ENCODE measurements at places on chromosomes 2 and 18.

- no peak for DNase-seq
Observed at GRCh38 chr2:218228366-218229090, 11.5 kb downstream of the ARPC2 start.

- no peak for DNase-seq
Observed at GRCh38 chr2:164046040-164046439, 310.2 kb upstream of the FIGN start.

DNA sequence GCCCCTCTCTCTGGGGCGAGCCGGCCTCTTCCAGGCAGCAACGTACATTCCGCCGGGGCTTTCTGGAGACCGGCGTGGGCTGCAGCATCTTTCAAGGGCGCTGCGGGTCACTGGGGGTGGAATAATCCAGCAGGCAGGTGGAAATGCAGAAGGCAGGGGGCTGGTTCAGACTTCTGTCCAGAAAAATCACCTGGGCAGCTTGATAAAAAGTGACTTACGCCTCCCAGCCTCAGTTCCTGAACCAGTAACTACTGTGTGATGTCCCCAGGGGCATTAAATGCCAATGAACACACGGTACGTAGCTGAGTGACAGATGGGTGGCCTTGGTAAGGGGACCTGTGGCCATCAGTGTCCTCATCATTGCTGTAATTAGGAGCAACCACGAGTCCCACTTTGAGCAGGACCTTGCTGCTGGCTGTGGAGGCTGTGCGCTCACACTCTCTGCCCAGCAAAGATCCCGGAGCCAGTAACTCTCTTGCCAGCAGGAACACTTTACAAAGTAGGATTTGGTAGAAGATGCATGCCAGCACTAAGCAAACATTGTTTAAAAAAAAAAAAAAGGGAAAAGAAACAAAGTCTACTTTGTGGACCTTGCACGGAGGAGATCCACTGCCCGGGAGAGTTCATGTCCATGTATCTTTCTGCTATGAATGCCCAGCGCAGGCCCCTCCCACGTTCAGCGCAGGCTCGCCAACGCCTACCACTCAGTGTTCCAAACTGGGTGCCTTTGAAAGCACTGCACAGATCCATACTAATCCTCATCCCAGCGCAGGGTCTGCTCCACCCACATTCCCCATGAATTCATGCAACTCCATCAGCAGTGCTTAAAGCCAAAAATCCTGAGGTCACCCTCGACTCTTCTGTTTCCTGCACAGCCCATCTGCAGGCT lies 177.3 kb downstream of the HDAC4 start:
- peak; percentile 64 for DNase-seq

- no peak for DNase-seq
Observed at GRCh38 chr2:200422071-200422470, 87.8 kb downstream of the KCTD18 start.

GRCh38 chr2:176652300-176653182 lies 383.3 kb downstream of the MTX2 start:
- DNase-seq, result no peak

DNA sequence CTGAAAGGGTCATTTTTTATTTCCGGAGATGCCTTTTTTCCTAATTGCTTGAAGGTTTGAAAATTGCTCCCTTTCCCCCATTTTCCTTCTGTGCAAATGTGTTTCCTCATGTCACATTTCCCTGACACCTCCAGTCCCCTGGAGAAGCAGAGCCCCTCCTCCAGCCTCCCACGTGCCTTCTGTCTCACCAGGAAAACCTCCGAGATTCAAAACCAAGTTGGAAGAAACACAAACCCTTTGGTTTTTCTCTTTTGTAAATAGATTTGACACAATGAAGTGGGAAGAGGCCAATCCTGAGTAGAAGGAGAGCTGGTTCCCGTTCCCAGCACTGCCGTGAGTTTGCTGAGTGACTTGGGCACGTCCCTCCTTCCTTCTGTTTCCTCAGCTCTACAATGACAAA lies 125.4 kb upstream of the MYCN start:
- DNase-seq, result no peak

GRCh38 chr2:109454765-109455394 lies 158.9 kb downstream of the SEPTIN10 start:
- no peak for DNase-seq

- no peak for DNase-seq
Observed at GRCh38 chr2:23221236-23221635, 163.7 kb upstream of the KLHL29 start.

DNA sequence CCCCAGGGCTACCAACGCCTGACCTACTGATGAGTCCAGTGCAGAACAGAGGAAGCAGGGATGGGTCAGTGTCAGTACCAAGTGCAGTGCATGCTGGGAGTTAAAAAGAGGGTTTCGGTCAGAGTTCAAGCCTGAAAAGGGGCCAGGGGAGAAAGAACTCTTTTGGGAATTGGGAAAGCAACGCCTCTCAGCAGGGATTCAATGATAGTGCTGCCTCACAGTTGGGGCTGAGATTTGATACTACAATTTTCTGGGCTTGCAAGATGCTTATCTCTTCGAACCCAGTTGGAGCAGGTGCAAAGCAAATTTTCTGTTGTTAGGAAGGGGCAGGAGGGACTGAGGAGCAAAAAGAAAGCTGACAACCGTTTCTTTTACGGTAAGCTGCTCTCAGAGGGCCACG lies 82.6 kb downstream of the CERKL start:
- DNase-seq, result no peak

- no peak for DNase-seq
Observed at GRCh38 chr2:24889221-24889620, 30.8 kb downstream of the ADCY3 start.

DNA sequence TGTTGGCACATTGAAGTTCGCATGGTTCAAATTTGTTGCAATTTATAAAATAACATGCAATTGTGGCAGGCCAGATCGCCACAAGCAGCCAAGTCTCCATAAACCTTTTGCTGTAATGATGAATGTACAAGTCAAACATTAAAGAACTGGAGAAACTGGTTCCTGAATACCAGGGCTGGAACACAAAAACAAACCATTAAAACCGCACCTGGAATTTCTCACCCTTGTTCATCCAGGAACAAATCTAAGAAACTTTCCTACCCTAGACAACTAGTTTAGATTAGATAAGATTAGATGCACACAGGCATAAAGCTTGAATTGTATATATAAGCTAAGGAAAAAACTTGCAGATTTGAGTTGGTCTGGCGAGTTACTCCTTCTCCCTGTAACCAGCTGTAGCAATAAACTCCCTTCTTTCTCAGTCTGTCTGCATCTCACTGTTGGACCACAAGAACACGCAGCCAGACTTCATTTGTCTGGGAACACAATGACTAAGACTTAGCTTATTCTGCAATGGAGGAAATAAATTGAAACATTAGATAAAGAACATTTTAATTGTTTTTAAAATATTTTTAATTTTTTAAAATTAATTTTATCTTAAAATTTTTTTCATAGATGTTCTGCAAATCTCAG lies 1835.5 kb upstream of the LRRTM1 start:
- DNase-seq, result no peak

Data from substantia nigra (tissue), 51 donors.